Kasumi-1 (cell line): ENCODE measurements at places on chromosomes 4 and X.

DNA sequence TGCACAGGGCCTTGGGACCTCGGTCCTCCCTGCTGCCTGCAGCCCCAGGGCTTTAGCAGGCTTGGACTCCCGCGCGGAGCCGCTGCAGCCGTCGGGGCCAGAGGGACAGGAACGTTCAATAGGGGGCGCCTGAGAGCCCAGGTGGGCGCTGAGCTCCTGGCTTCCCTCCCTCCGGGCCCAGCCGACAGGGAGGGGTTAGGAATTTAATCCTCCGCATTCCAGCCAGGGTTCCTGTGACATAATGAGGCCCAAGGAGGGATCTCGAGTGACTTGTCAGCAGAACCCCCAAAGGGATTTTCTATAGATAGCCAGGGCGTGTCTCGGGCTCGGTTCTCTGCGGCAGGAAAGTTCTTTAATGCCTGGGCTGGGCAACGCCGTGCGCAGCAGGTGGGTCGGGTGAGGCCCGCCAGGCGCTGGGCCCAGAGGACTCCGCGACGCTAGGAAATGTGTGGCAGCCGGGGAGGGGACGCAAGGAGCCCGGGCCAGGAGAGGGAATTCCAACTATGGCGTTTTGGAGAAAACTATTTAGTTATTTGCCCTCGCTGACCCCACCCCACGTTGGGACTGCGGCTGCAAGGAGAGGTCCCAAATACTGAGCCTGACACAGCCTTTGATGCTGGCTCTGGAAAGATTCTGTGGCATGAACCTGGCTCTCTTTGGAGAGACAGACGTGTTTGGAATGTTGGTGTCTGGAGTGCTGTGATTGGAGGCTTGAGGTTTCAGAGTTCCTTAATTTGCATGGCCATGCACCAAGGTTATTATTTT lies 285.2 kb upstream of the GATB start:
- no peak for DNase-seq

- DNase-seq: peak; percentile 60
Observed at GRCh38 chrX:107741404-107741790, 34.2 kb downstream of the TSC22D3 start.

- peak; percentile 32 for DNase-seq
Observed at GRCh38 chr4:150814873-150815272, 200.2 kb downstream of the LRBA start.

- no peak for DNase-seq
Observed at GRCh38 chr4:87053802-87054767, 119.3 kb downstream of the AFF1 start.

DNA sequence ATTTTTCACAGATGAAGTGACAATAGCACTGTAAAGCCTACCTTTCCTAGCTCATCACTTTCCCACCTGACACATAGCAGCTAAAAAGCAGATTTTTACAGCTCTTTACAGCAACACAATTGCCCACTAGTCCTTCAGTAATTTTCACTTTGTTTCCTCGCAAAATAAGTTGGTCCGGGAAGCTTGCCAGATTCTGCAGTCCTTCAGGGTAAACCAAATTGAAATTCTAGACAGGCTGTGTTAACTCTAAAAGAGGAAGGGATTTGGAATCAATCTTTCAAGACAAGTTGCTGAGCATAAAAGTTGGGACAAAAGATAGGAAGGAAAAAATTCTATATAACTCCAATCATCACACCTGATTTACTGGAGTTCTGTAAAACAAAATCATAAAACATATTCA lies 8.7 kb downstream of the C1QTNF7 start:
- DNase-seq: peak; percentile 61

GRCh38 chrX:28542791-28543190 lies 44.5 kb upstream of the IL1RAPL1 start:
- no peak for DNase-seq

GRCh38 chr4:184526228-184526627 lies 51.9 kb upstream of the IRF2 start:
- DNase-seq: no peak

DNA sequence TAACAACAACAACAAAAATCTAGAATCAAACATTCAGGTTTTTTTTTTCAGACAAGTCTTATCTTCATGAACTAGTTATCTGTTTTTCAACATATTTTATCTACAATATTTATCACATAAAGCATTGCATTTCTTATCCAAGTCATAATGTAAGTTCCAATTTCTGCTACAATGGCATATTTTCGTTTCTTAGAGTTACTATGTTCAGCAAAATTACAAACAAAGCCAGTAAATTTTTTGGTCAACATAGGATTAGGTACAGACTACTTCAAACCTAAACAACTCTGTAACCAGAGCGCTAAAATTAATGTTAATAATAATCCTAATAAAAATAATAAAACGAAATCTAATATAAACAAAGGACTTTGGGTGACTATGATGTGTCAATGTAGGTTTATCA lies 165.4 kb upstream of the TACR3 start:
- DNase-seq: no peak

DNA sequence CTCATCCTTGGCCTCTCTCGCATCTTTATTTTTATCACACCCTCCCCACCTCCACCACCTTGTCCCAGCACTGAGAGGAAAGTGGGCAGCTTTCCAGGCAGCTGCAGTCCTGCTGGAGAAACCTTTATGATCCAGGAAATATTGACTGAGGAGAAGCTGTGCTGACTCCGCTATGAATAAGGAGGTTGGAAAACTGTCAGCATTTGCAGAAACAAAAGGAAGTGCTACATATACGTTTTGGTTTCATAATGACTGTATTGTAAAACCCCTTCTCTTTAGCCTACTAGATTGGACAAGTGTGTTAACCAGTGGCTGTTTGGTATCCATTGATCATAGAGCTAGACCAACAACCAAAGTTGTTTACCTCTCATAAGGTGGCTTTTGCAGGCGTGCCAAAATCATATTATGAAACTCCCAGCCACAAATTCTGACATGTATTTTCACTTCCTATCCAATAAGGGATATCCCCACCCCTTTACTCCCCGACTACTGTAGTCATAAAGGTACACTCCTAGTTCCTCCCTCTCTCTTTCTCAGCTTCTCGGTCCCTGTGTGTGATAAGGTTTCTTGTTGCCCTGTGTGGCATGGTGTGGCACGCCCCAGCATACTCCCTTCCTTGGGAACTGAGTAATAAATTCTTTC lies 88.4 kb downstream of the GPR143 start:
- no peak for DNase-seq

DNA sequence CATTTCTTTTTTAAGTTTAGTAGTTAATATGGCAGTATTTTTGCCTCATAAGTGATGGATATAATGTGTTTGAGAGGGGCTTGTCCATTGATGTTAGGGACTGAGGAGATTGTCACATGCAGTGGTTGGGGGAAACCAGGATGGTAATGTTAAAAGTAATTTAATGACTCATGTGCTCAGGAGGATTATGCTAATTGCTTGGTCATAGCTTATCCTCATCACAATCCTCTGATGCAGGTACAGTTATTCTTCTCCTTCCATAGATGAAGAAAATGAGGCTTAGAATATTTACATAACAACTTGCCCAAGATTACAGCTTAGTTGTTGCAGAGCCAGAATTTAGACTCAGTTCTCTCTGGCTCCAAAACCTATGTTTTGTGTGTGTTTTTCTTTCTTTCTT lies 94.4 kb upstream of the SCML1 start:
- DNase-seq: no peak

- DNase-seq: no peak
Observed at GRCh38 chr4:163330916-163331628, 1.3 kb downstream of the NPY1R start.

DNA sequence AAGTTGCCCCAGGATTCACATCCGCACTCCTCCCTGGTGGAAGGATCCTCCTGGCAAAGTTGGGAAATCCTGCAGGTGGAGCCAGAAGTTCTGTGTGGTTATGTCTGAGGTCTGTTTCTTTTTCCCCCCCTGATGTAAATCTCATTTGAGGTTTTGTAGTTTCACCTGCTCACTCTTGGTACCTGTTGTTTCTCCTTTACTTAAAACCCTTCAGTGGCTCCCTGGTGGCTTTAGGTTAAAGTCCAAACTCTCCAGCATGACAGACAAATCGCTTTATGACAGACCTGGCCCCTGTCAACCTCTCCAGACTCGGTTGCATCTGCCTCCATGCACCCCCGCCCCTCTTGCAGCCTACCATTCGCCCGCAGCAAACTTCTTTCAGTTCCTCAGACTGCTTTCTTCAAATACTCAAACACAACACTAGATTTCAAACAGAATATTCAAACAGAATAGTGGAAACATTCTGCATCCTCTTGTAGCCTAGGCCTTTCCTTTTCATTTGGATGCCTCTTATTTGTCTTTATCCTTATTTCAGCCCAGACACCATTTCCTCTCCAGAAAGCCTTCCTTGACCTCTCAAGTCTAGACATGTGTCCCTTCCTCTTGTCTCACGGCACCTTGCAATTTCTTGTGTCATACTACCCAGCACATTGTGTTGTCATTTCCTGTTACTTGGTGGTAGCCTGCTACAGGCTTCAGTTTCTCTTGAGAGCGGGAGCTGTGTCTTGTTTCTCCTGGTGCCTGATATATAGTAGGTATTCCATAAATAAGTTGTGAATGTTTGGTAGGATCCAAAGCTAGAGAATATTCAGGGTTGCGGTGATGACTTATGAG lies 24.8 kb downstream of the IL13RA1 start:
- peak; percentile 60 for DNase-seq

DNA sequence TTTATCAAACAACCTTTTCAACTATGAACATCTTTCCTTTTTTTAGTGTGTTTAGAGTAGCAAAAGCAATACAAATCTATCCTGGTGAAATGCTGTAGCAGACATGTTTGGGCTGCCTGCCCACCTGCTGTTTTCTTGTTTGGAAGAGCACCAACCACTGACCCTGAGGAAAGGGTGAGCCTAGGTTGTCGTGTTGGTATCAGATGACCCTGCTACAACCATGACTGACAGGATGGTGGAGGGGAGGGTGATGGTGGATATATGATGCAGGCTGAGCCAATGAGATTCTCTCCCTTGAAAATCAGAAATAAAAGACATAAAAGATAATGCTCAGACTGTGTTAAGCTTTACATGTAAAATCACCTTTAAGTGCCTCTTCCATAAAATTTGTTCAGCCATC lies 201.2 kb downstream of the NPNT start:
- DNase-seq: no peak

DNA sequence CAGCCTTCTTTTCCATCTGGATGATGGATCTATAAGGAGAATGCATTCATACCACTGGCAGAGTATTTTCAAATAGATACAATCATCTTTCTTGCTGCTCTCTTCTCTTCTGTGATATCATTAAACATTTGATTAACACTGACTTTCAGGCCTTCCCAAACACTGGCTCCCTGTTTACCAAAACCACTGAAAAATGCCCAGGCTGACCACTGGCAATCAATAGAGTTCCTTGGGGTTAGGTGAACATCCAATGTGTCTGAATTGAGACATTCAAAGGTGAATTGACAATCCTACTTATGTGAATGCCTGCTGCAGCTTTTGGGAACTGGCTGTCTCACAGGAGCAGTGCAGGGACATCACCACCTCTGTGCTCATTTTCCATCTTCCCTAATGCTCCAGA lies 168.3 kb downstream of the ENOX2 start:
- DNase-seq: no peak

DNA sequence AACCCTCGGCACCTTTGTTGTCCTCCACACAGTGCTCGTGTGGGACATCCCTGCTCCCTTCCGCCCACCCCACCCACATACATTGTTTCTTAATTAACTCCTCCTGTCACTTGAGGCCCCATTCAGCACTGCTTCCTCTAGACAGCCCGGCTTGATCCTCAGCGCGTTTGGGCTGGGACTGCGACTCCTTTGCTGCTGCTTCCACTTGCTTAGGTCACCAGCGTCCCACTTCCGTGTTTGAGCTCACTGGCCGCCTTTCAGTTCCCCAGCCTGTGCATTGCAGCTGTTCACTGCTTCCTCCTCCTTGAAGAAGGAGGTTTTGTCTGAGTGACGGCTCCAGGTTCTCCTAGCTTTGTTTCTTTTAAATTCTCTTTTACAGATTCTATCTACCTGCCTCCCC lies 16.1 kb downstream of the RNF4 start:
- DNase-seq: peak; percentile 95

- DNase-seq: no peak
Observed at GRCh38 chr4:31995943-31996901, 1276.1 kb downstream of the PCDH7 start.

DNA sequence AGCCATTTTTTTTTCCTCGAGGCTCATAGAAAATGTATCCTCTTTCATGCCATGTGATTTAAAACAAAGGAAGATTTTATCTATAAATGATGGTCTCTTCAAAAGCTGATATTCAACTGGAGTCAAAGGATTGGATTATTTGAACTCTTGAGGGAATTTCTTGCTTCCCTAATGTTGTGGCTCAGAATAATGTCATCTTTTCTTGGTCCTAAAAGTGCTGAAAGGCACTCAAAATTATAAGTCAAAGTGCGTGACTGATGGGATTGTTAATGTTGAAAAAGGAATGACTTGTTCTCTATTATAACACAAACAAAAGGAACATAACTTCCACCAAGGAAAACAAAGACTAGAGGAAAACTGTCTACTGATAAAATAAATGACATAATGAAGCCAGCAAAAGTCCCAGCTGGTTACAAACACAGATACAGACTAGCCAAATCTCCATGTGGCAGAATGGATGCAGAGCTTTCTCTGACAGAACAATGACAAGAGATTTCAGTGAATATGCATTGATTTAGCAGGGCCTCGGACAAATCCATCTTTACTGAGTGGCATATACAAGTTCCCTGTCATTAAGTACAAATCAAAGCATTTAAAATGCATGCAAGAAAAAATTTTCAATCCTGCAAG lies 552.6 kb downstream of the GBA3 start:
- no peak for DNase-seq

DNA sequence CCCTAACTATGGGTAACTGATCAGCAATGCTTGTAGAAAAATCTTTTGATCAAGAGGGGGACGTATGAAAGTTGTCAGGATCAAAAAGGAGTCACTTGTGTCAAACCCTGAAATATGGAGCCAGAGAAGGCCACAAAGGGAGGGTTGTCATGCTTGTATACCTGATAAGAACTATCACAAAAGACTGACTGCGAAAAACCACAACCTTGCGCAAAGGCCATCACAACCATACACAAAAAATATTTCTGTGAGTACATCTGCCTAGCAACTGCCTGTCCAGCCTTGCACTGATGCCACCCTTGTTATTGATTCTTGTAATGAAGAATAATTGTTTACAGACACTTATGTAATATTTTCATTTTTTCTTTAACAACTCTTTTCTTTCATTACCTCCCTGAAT lies 22.8 kb upstream of the EIF4E start:
- no peak for DNase-seq

DNA sequence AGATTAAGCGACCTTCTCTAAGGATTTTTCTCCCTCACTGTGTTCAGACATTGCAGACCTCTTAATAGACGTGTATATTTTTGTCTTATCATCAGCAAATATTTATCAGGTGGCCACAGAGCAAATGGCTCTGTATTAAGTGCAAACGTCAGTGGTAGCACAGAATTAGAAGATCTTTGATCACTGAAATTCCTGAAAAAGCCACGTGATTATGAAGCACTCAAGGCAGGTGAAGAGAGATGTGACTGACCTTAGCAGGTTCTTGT lies 105.9 kb upstream of the TBC1D9 start:
- DNase-seq: no peak

DNA sequence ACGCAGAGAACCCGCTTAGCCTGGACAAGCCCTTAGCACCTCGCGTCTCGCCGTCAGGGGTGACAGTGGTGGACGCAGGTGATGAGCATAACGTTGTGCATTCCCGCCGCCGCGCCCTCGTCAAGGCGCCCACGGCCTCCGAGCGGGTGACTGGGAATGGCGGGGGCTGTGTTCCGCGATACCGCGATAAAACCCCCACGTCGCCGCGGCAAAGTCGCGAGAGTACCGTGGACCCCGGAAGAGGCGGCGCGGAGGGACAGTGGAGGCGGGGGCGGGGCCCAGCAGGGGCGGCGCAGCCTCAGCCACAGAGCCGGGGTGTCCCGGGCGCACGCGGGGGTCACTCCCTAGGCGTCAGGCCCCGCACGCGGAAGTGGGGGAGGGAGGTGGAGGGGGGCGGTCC lies 53.8 kb downstream of the ZFYVE28 start:
- no peak for DNase-seq
